ENCODE measurements at places on chromosomes 3 and 15.

- DNase-seq = no peak
Observed at GRCh38 chr3:61896251-61896650, 334.9 kb downstream of the PTPRG start.

DNA sequence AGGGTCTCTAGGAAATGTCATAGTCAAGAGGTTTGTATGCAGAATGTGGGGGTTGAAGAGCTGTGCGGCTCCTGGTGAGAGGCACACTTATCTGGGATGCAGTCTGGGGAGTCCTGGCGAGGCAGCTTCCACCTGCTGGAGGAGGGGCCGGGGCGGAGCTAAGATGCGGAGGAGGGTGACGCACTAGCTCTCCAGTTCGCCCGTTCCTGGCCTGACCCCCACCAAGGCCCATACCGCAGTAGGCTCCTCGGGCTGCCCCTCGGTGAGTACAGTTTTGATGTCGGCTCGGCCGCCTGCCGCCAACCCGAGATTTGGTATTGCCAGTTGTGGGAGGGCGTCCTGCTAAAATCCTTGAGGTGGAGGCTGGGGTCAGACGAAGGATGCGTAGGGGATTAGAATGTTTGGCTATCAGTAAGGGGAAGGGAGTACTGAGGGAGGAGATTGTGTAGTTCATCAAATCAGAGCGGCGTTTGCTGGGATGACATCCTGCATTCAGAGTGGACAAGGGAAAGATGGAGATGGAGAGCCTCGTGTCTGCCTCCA, at the start of gene SCG5:
Gene SCG5 (plus strand): TSS at position 194 of the 543 bp plus-strand sequence. CDS start 1,883 bp downstream, outside the sequence.
- no peak for DNase-seq

- peak; percentile 19 for DNase-seq
Observed at GRCh38 chr3:132180337-132180791, 136.8 kb upstream of the ACP3 start.

DNA sequence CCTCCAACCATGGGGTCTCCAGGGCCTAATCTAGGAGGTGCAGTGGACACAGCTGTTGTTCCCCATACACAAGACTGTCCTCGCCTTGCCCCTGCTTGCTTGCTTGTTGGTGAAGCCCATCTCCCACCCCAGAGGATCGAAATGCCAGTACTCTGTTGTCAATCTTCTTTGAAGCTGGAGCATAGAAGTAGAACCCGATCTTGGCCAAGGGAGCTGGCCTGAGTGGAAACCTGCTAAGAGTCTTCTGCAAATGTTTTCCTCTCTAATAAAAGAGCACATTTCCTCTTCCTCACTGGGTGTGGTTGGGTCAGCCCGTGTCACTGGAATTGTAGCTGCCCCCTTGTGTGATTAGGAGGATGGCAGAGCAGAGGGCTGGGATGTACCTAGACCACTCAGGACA, 85.4 kb downstream of the HES1 start:
- no peak for DNase-seq

GRCh38 chr3:53242155-53242554, 13.7 kb downstream of the TKT start:
- no peak for DNase-seq

DNA sequence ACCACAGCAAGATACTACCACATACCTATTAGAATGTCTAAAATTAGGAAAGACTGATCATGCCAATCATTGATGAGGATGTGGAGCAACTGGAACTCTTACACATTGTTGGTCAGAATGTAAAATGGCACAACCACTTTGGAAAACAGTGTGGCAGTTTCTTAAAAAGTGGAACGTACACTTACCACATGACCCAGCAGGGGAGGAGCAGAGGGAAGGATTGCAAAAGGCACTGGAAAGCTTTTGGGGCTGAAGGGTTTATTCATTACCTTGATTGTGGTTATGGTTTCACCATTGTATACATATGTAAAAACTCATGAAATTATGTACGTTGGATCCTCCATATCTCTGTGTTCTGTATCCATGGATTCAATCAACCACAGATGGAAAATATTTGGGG, 3.3 kb upstream of the EHD4 start:
- DNase-seq = no peak

DNA sequence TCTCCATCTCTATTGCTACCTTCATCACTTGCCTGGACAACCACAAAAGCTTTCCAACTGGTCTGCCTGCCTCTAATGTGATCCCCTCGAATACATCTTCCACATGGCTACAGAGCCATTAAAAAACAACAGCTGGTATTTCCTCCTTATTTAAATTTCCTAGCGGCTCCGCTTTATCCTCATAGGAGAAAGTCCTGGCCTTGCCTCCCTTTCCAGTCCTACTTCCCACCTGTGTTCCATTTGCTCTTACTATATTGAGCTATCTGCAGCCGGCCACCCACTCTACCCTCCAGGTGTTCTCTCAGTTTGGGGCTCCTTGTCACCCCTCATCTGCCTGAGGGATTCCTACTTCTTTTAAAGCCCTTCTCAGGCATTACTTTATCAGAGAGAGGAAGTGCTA, 49.7 kb upstream of the TSPAN3 start:
- DNase-seq = no peak

GRCh38 chr15:71921191-71921590, 110.8 kb downstream of the NR2E3 start:
- no peak for DNase-seq

DNA sequence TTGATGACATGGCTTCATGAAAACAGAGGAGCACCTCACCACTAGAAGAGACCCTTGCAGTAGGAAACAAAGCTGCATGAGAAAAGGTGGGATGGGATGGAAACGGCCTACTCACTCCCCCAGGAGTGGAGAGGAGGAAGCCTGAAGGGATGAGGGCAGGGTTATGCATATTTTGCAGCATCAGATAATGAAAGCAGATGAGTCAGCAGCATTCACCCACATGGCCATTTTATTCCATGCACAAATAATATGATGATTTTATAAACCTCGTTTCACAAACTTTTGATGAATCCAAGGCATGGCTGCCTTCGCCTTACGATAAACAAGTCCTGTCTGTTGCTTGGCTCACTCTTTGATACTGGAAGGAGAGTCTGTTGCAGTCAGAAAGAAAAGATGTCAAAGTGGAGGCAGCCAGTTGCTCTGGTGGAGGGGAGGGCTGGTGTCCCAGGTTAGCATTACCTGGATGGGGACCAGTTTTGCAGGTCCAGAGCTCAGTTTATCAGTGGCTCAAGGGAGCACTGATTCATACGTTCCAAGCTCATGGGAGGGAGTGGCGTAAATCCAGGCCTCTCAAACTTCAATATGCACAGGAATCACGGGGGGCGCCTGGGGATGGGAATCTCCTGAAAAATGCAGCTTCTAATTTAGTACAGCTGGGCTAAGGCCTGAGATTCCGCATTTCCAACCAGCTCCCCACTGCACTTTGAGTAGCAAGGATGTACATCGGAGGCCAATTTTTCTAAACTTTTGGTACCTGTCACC, 9.2 kb upstream of the EHD4 start:
- no peak for DNase-seq

- DNase-seq = no peak
Observed at GRCh38 chr3:88311826-88312225, 162.1 kb downstream of the C3orf38 start.

DNA sequence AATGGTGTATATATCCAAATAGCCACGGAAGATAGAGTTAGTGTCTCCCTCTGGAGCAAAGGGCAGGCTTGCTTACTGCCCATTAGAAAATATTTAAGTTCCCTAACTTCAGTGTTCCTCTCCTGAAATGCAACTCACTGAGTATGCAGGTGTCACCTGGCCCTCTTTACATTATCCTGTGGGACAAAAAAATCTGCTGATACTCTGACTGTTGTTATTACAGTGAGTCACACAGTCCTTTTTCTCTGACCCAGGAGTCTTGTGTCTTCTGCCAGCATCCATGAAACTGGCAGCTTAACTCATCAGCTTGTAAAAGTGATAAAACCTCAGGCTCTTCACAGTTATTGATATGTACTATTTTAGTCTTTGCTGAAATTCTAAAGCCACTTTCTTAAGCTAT, 42.2 kb upstream of the RASGRF1 start:
- no peak for DNase-seq

DNA sequence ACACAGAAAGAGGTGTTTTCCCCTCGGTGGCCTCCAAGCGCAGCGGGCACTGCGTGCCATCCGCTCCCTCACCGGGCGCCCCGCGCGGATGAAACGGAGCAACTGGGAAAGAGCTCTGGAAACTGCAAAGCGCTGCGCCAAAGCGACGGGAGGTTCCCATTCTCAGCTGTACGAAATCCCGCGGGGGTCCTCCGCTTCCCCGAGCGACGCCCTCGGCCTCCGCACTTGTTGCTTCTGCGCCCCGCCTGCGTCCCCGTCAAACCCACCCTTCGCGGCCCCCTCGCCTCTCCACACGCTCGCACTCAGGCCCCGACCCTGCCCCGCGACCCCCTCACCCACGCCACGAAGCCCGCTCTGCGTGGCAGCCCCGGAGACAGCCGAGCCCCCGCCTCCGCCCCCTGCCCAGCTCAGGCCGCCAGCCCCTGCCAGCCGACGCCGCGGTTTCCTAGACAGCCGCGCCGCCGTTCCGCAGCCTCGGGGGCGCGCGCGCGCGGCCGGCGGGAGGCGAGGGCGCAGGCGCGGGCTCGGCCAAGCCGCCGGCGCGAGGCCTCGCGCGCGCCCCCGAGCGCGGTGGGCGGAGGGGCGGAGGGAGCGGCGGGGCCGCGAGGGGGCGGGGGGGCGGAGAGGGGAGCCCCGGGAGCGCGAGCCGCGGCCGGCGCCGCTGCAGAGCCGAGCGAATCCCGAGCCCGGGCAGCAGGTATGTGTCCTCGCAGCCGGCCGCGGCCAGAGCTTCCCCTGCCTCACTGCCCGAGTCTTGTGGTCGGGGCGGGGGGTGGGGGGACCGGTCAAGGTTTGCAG, at the start of gene TMEM266:
Gene TMEM266 (plus strand): TSS at position 666 of the 798 bp plus-strand sequence. CDS start 74,279 bp downstream, outside the sequence.
- no peak for DNase-seq

GRCh38 chr3:184773283-184774186, 38.4 kb upstream of the VPS8 start:
- DNase-seq = peak; percentile 25

DNA sequence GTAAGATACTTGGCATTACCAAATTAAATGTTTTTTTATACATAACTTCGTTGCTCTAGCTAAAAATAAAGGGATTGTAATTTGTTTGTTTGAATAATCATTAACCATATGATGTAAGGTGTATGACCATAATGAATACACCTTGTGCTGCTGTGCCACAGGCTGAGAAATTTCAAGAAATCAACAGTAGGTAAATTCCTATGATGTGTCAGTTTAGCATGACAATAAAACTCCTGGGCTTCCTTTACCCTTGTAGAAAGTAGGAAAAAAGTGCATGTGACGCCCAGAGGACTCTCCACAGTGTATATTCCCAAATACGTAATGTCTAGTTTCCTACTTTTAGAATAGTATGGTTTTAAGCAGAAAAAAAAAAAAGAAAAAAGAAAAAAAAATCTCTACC, 208.1 kb downstream of the SATB1 start:
- no peak for DNase-seq

DNA sequence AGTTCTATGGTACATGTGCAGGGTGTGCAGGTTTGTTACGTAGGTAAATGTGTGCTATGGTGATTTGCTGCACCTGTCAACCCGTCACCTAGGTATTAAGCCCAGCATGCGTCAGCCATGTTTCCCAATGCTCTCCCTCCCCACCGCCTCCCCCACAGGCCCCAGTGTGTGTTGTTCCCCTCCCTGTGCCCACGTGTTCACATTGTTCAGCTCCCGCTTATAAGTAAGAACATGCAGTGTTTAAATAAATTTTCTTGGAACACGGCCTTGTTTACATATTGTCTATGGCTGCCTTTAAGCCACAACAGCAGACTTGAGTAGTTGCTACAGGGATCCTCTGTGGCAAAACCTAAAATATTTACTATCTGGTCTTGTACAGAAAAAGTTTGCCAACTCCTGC, 41.3 kb upstream of the CORO2B start:
- no peak for DNase-seq

DNA sequence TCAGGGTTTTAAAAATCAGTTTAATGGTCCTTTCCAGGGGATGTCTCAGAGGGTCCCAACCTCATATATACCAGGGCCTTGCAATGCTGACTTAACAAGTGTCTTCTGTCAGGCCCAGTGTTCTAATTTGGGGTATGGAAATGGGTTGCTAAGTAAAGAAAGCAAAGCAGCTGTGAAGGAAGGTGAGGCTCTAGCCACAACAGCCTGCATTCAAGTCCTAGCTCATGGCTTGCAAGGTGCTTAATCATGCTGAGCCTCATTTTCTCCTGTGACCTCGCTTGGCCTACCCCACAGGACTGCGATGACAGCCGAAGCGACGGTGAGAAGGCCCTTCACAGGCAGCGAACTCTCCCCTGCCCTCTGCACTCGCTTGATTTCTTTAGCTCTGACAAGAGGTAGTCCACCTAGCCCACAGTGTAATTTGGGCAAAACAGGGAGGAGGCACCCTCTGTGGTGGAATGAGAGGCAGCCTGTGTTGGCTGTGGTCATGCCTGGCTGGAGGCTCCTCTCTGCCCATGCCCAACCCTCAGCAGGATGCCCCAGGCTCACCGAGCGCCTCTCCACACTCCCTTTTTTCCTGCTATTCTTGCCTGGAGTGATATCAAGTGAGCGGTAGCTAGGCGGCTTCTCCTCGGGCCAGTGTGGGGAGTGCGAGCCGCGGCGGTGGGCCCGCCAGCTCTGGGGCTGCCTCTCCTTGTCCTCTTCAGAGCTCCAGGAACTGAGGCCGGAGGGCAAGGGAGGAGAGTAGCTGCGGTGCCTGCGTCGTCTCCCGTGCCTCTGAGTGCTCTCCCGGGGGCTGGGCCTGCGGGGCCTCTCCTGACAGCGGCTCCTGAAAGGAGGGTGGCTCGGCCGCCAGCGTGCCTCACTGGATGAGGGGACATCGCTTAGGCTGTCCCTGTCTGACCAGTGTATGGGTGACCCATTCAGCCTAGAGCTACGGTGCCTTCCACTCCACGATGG, 29.2 kb downstream of the ILDR1 start:
- DNase-seq = no peak

DNA sequence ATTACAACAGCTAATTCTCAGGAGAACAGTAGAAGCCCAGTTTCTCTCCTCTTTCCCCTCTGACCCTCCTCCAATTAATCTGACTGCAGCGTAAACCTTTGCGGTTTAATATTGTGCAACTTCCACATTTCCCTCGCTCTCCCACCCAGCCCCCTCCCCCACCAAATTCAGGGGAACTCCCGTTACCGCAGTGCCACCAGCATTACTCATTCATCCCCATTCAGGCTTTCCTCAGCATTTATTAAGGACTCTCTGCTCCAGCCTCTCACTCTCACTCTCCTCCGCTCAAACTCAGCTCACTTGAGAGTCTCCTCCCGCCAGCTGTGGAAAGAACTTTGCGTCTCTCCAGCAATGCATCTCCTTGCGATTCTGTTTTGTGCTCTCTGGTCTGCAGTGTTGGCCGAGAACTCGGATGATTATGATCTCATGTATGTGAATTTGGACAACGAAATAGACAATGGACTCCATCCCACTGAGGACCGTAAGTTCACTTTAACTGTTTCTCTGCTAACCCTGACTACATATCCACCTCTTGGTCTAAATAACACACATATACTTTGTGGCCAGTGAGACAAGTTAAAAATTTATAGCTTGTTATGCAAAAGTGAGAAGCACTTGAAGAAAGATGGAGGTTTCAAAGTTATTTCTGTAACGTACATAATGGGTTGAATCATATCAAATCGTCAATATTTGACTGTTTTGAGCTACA, at the start of gene PTX3:
Gene PTX3 (plus strand): TSS at position 268 of the 709 bp plus-strand sequence. CDS start 84 bp downstream, at position 352.
- DNase-seq = peak; percentile 94

DNA sequence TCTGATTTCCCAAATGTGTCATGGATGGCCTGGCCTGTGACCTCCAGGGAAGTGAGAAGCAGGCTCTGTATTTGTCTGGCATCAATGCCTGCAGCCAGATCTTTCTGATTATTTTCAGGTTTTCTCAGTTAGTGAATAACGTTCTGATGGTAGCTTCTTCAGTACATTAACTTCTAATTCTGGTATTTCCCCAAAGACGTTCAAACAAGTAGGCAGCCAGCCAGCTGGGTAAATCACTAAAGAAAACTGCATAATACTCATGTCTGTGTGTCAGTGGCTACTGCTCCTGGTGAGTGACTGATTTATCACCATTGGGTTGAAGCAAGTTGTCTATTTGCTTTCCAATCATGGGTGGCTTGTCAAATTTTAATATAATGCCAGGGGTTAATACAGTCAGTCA, 162.6 kb upstream of the PFN2 start:
- no peak for DNase-seq
